Naive B cell (primary cell): ENCODE measurements at places on chromosomes 12 and 14.

DNA sequence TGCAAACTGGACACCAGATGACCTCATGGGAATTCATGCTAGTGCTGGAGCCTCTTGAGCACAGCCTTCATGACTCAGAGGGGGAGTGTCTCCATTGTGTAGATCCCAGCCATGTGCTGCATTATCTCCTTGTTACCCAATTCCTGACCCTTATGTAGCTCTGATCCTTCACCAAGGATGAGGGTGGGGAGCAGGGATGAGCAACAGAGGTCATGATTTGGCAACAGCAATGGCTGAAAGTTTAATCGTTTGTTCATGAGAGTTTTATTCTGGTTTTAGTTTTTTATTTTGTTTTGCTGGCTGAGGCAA is 9.5 kb upstream of the BDKRB1 start:
- no peak for DNase-seq

DNA sequence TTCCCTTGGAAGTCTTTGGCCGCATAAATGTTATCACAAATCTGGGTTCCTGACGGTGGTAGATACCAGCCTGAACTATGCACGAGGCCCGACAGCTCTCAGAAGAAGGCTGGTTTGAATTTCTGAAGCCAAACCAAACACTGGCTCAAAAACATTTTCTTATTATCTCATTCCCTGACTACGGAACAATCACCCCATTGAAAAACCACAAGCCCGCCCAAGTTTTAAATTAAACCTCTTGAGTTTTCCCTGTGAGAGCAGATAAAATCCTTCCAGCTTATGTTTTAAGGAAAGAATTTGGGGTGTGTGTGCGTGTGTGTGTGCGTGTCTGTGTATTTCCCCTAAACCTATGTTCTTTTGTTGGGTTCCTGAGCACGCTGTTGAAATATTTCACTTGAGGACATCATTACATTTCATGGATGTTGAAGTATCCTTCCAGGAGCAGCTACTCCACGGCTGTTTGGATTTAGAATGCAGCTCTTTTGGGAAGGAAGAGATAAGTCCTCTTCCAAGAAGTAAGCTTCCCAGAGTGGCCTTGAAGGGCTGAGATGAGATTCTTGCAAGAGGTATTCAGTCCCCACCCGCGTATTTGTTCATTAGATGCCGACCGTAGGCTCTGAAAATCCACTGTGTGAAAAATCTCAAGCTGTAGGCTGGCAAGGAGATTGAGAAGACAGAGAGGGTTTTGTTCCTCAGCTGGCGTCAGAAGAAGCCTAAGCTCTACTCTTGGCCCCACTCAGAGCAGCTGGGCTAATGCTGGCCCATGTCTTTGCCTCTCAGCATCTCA is 131.0 kb upstream of the NCOR2 start:
- DNase-seq, result no peak

DNA sequence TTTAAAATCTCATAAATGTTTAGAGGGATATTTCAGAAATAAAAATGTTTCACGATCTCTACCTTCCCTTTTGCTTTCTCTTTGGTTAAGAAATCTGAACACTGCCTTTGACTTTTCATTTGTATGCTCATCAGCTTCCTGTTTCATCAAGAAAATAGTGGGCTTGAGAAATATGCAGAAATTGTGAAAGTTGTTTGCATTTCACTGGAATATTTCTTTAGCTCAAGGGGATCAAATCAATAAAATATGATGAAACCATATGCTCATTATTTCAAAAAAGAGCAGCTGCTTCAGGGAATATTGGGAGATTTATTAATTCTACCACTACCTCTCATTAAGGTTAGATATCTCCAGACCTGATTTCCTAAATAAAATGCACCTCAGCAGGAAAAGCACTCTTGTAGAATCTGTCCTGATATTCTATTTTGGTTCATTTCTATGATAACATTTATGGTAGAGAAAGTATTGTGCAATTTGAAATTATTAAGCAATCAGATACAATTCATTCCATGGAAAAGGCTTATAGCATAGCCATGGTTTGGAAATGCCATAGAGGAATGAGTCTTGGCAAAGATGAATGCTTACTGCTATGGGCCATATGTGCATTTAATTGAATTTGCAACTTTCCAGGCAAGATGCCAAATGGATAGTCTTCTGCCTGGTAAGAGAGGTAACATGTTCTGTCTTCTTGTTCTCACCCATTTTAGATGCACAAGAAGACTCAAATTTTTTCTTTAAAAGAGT is 212.6 kb upstream of the SLC16A7 start:
- DNase-seq, result no peak

DNA sequence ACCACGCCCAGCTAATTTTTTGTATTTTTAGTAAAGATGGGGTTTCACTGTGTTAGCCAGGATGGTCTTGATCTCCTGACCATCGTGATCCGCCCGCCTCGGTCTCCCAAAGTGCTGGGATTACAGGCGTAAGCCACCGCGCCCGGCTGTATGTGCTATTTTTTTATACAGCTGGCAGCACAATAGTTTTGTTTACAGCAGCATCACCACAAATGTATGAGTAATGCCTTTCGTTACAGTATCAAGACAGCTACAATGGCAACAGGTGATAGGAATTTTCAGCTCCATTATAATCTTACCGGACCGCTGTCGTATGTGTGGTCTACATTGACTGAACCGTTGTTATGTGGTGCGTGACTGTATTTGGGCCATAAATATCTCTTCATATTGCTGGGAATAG is 11.6 kb upstream of the MDM2 start:
- no peak for DNase-seq

GRCh38 chr12:59113831-59114615 is 193.7 kb upstream of the LRIG3 start:
- no peak for DNase-seq

GRCh38 chr12:49187184-49187583 is 1.7 kb downstream of the TUBA1A start:
- DNase-seq, result no peak

- peak; percentile 61 for DNase-seq
Observed at GRCh38 chr14:32076278-32077080, 625 bp upstream of the ARHGAP5 start.

GRCh38 chr14:85811340-85811739 is 281.4 kb downstream of the FLRT2 start:
- DNase-seq, result no peak

DNA sequence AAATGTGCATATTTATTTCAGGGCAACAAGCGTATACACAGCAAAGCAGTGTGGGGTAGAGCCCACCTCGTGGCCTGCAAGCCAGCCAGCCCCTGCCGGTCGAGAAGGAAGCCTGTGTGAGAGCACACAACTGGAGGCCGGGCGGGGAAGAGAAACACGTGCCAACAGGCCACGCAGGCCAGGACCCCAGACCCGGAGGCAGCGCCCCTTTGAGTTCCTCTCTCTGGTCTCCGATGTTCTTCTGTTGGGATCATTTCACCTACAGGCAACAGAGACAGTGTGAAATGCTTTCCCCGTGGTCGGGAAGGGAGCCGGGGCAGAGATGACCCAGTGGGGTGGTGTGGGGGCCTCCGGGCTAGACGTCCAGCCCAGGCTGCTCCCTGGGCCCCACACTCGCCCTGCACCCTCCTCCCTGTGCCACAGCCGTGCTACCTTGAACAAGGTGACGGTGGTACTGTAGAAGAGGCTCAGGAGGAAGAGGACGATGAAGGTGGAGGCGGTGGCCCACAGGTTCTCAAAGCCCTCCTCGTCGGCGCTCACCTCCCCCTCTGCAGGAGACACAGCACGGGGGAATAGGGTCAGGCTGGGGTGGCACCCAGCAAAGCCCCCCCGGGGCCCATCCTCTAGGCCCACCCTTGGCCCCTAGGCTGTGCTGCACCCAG is 325.5 kb downstream of the TMEM121 start:
- no peak for DNase-seq

DNA sequence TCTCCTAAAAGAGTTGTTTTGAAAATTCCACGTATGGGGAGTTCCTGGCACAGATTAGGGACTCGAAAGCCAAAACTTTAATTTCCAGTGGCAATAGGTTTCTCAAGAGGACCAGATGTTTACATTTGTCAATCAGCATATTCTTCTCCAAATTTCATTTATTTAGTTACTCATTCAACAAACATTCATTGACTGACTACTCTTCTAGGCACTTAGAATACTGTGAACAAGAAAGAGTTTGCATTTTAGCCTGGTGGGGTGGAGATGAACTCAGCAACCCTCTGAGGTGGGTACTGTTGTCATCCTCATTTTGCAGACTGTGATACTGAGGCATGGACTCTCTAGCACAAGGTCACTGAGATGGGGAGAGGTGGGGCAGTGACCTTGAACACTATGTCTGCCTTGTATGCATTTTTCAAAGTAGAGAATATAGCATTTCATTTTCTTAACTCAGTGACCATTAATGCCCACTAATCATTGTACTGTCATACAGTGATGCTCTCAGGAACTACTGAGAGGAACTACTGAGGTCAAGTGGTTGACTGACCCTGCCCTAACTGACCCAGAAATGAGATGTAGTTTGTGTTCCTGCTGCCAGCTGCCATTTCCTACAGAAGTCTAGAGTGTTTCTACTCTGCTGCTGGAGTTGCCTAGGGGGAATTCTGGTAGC is 2.2 kb downstream of the L3HYPDH start:
- no peak for DNase-seq

GRCh38 chr12:15289192-15289591 is 33.1 kb upstream of the PTPRO start:
- DNase-seq, result no peak

GRCh38 chr14:33505963-33506329 is 444.9 kb downstream of the EGLN3 start:
- no peak for DNase-seq

GRCh38 chr14:100834794-100835547 is 9.1 kb downstream of the MEG3 start:
- no peak for DNase-seq

- DNase-seq, result no peak
Observed at GRCh38 chr14:39641224-39641623, 209.0 kb upstream of the FBXO33 start.

DNA sequence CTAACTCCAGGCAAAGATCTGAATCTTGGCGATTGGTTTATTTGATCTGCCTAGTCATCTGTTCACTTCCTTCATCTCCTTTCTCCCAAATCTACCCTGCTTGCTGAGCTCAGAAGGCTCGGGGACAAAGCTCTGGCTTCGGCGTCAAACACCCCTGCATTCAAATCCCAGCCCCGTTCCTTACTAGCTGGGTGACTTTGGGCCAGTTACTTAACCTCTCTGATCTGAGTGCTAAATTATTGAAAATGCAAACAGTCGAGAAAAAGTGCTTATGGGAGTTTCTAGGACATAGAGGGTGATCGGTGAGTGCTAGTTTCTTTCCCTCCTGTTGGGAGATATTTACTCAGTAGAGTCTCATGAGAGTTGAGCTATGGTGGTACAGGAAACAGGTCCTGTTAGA is 121.2 kb upstream of the RFLNA start:
- DNase-seq, result no peak

DNA sequence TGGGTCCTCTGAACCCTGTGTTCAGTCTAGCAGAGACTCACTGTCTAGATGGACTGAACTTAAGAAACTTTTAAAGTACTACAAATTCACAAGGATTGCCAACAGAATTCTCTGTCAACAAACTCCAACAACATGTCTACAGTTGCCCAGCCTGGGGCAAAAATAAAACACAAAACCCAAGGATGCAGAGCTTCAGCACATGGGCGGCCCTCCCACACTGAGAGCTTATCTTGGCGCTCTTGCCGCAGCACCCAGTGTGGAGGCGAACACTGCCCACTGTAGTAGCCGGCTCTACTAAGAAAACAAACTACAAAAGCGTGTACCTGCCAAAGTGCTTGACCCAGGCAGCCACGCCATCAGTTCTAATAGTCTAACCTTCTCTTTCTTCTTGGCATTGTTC is 66.7 kb downstream of the PTPN21 start:
- DNase-seq, result no peak

GRCh38 chr14:61569308-61569707 is 126.0 kb upstream of the HIF1A start:
- peak; percentile 5 for DNase-seq

DNA sequence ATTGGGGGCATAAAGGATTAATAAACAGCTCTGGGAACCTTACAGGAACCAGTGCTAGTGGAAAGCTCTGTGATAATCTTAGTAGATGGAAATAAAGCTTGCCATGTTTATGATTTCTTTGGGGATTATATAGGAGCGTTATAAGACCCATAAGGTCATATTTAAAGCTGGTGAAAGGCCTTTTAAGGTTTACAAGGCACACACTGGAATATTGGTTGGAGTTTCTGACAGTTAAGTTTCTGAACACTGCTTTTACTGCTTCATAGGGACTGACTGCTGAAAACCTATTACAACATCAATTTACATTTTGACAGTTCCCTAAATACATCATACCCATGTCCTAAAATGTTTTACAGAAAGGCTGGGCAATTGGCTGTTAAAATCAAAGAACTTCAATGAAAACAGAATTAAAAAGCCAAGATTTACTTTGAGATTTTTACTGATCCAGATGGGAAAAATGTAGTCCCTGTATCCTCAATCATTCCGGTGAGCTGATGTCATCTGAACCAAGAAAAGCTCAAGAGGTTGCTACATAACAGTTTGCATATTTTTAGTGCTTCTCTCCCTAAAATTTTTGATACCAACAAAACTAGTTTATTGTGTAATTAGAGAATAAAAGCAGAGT is 153.7 kb upstream of the IGF1 start:
- no peak for DNase-seq

GRCh38 chr12:45789025-45789424 is 59.5 kb downstream of the ARID2 start:
- peak; percentile 17 for DNase-seq
